ENCODE measurements at places on chromosomes 4 and X.

GRCh38 chr4:180058691-180059215 lies 2184.4 kb upstream of the TENM3 start:
- DNase-seq: no peak

GRCh38 chrX:46561824-46562657 lies 11.5 kb upstream of the CHST7 start:
- DNase-seq: no peak

DNA sequence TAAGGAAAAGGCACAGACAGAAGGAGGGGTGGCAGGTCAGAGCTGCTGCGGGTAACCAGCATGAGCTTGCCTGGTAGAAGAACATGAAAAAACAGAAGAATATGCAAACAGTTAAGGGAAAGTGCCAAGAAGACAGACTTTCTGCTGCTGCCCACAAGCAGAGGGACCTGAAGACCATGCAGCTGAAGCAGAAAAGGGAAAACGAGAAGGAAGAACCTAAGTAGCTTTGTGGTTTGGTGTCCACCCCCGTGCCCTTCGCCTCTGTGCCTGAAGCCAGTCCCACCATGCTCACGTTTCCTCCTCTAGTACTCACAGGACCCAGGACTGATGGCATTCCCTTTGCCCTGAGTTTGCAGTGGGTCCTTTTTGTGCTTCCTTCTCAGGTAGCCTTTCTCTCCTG lies 62.8 kb downstream of the UBA6 start:
- DNase-seq: no peak

- DNase-seq: no peak
These were observed 30.6 kb downstream of the ABHD18 start for GRCh38 chr4:127995776-127996175.

DNA sequence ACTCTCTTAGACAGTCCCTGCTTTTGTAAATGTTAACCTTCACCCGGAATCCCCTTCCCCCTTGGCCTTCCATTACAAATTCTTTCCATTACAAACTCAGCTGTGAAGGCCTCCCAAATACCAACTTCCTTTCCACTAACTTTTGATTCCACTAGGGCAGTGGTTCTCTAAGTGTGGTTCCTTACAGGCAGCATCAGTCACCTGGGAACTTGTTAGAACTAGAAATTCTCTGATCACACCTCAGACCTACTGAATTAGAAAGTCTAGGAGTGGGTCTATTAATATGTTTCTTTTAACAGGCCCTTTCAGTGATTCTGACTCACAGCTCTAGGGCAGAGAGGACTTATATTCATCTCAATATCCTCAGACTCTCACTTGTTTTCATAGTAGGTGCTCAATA lies 19.0 kb upstream of the MRPL1 start:
- no peak for DNase-seq

GRCh38 chr4:89572224-89572858 lies 264.6 kb downstream of the SNCA start:
- DNase-seq: no peak

Measured in activated T-cell treated with anti-CD3 and anti-CD28 coated beads, Interleukin-2, amount 50 U/mL, for 4 hours (primary cell).